ENCODE measurements at places on chromosomes 3 and 15. TPM values are rescaled to one million over a fixed set of nuclear protein-coding genes. Genes with fewer than 3 reads are reported as not detected.

DNA sequence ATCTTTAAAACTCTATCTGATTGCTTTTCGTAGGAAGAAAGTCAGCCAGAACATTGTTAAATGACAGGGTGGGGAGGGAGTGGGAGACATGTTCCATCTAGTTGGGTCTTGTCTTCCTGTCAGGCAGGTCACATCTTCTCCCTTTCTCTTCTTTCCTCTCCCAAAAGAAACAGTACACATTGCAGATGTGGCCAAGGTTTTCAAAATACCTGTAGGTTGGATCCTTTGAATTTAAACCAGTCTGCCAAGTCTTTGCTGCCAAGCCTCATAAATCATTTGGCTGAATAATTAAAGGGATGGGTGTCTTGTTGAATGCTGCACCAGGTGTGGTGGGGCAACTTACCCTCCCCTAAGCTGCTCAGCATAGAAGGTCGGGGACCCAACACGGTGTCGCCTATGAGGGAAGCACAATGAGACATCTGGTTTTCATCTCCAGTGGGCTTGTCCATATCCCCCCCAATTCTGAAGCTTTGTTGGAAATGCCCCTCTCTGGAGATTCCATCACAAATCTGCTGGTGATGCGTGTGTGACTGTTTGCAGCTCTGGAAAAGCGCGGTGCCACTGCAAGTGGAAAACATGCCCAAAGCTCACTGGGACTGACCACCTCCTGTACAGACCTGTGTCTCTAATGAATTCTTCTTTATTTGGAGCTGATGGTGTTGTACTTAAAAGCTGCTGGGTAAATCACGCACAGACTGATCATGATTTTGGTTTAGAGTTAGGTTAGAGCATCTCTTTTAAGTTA lies 112.6 kb downstream of the FILIP1L start:
- no peak for DNase-seq

GRCh38 chr3:36635731-36636130 lies 128.6 kb downstream of the DCLK3 start:
- DNase-seq = no peak

DNA sequence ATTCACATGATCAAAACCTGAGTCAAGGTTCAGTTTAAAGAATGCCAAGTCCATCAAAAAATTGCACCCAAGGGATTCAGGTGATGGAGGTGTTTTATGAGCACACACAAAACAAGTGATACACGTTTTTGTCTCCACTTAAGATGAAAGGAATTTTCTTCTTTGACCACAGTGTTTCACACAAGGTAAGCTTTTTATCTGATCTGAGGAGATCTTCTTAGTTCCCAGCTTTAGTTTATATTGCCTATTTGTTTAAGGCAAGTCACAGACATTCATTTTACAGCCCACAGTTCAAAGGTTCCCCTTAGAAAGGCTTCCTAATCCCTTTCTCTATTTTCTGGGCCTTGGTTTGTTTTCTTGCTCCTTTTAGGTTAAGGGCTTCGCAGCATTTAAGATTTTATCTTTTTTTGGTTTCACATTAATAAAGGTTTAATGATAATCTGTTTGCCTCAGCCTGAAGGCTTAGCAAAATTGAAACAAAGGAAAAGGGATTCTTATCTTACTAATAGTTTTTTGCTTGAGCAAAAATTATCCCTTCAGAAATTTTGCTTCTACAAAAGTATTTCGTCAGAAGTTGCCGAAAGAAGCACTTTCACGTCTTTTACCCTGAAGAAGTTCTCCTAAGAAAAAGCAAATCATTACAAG lies 420.5 kb upstream of the NAALADL2 start:
- DNase-seq = no peak

LMOD3 gene
- polyA plus RNA-seq = 182 TPM

DNA sequence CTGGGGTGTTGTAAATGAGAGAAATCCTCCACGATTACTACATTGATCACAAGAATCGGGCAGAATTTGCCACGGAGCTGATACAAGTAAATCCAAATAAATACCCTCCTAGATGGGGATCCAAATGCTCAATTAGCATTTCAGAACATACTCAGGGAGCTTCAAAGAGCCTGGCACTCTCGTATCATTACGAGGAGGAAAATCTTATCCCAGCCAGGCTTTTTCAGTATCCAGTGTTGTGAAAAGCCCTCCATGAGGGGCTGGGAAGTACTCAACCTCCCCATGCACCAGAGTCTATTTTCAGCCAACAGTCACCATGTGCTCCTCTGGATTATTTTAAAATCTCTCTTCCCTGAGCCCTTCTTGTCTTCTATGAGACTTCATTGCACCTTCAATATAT lies 122.6 kb upstream of the ARRDC4 start:
- no peak for DNase-seq

GRCh38 chr3:100045696-100046095 lies 68.6 kb downstream of the FILIP1L start:
- peak; percentile 76 for DNase-seq

DNA sequence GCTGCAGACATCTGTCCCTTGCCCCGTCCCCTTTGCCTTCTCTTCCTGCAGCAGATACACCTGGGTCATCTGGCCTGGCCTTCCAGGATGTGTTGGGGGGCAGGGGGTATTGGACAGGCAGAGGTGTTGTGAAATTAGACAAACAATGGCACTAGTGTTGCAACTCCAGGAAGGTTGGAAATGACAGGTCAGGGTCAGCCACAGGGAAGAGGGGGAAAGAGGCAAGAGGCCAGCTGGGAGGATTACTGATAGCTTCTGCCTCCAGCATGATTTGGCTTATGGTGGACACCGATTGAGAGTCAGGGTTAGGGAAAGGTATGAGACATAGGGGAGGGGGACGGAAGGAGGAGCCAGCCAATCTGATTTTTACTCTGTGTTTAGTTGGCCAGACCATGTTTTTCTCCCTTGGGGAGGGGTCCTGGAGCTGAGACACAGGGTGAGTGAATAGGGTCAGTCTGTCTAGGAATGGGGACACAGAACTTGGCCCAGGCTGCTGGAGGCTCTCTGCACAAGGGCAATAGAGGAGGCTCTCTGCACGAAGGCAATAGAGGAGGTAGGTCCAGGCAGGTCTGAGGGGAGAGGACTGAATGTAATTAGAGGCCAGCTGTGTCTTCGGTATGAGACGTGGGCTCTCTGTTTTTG lies 3.4 kb upstream of the ATP2B2 start:
- no peak for DNase-seq

ARHGAP31 gene
- 10.1 TPM for polyA plus RNA-seq

DNA sequence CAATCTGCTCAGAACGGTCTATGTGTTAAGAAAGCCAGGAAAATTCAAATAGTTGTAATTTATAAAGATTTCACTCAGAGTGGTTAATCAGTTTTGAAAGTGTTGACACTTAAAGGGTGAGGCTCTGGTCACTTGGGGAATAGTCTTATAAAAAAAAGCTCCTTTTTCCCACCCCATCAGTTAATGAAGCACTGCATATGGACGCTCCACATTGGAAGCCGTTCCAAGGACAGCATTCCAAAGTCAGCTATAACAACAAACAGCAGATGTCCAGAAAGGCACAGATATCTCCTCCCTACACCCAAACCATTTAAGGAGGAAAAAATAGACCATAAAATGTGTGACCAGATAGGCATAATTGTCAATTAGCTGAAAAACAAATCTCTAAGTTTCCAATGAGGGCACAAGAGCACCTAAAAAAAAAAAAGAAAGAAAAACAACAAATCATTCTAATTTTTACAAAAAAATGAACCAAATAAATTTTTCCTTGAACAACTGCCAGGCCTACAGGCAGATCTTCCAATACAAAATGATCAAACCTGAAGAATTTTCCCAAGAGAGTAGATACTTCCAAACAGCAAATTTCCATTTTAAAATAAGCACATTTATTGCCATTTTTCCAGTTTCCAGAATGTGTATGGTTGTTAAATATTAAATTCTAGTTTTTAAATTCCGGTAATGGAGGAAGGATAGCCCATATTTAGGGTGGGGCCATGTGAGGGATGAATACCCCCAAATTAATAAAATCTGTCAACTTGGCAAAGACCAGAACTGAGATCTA lies 198.3 kb downstream of the ERC2 start:
- DNase-seq = peak; percentile 89

DNA sequence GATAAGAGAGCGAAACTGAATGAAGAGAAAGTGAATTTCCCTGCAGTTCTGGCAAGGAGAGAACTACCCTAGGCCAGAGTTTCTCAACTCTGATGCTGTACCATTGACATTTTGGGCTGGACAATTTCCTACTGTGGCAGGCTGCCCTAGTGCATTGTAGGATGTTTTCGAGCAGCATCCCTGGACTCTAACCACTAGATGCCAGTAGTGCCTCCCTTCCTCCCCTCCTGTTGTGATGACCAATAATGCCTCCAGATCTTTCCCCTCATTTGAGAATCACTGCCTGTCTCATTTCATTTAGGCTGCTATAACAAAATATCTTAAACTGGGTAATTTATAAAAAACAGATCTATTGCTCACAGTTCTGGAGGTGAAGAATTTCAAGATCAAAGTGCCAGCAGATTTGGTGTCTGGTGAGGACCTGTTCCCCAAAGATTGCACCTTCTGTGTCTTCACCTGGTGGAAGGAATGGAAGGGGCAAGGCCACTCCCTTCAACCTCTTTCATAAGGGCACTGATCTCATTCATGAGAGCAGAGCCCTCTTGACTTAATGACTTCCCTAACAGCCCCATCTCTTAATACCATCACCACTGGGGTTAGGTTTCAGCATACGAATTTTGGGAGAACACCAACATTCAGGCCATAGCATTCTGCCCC lies 188.9 kb upstream of the MEIS2 start:
- no peak for DNase-seq

DNA sequence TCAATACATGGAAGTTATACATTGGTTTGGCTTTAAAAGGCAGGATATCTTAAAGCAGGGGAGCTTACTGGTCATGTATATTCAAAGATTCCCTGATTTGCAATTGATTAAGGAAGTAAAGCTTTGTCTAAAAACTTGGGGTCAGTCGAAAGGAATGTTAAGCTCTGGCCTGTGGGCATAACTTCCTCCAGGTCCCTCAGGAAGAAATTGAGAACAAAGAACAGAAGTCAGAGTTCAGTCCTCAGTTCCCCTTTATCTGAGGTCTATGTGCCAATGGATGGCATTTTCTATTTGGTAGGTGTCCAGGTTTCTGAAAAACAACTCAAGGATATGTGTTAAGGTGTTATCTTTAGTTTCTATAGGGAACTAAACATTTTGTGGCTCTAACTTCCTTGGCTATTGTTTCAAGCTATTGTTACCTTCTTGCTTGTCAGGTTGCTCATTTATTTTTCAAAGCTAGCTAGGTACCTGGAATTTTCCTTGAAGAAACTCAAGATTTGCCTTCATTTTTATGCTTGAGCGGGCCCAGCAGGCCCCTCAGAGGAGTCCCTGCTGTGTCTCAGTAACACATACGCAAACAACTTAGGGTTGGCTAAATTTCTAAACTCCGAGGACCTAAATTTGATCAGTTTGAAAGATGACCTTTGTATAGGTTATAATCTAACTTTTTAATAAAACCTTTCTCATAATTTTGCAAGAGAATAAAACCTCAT lies 135.0 kb upstream of the UBE2E2 start:
- no peak for DNase-seq

OR4F6 gene
- polyA plus RNA-seq = not detected

DNA sequence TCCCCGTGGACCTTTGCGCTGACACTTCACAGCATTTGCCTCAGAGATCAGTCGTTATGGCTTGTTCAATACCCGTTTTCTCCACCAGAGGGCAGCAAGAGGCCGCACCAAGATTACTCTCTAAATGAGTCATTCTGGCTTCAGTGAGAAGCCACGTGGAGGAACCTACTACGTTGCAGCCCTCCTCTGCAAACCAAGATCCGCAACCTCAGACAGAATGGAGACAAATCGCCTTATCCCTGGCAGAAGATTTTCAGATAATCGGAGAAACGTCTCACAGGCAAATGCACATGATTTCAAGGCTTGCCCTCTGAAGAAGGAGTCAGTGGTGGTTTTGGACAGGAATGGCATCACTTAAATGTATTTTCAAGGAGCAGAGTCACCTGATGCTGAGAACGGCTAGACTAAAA lies 60.5 kb downstream of the GTPBP8 start:
- DNase-seq = peak; percentile 80

All from forelimb muscle (tissue), 1 donor.